ENCODE measurements at places on chromosomes 3 and 15.

GRCh38 chr3:149542375-149543312 is 68.1 kb downstream of the TM4SF4 start:
- no peak for DNase-seq

DNA sequence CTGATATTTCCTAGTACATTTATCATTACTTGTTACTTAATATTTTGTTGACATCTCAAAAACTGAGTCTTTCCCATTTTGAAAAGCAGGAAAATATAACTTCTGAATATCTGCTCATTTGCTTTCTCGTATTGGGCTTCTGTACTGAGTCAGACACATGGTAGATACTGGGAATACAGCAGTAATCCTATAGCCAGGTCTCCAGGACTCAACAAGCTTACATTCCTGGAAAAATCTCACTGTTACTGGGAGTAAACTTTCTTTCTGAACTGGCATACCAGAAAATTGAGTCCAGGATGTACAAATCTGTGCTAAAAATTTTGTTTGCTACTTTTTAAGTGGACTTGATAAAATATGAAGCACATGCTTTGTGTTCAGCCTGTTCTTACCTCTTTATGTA is 240.4 kb downstream of the RBMS3 start:
- DNase-seq: no peak

GRCh38 chr3:115165266-115165665 is 18.2 kb upstream of the ZBTB20 start:
- no peak for DNase-seq

DNA sequence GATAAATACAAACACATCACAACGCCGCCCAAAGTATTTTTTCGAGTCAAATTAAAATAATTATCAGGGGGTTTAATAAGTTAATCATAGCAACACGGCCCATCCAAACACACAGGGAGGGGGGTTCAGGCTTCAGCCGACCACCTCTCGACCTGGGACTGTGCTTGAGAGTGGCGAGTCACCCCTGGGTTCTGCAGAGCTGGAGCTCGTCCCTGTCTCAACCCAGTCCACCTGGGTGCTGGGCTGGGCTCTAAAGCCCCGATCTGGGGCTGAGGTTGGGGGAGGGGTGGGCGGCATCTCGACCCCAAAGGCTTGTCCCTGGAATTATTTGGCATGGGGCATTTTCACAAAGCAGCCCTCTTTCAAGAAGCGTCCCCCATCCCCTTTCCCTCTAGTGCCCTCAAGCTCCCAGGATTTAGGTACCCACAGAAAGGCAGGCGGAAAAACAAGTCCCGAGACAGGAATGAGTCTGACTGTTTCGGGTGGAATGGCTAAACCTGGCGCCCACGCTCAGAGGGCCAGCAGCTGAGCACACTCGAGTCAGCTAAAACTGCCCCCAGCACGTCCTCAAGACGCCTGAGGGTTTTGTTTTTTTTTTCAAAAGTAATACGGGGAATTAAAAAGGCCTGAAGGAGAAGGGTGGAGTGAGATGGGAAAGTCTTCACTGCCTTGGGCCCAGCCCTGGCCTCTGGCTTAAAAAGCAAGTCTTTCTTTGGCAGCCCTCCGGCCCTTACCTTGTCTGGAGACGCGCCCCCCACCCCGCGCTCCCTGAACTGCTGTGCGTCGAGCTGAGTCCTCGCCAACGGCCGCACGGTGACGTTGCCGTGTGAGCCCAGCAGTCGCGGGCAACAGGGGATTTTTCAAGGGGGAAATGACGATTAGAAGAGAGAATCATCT is 32.5 kb downstream of the NR2F2 start:
- DNase-seq: peak; percentile 34

DNA sequence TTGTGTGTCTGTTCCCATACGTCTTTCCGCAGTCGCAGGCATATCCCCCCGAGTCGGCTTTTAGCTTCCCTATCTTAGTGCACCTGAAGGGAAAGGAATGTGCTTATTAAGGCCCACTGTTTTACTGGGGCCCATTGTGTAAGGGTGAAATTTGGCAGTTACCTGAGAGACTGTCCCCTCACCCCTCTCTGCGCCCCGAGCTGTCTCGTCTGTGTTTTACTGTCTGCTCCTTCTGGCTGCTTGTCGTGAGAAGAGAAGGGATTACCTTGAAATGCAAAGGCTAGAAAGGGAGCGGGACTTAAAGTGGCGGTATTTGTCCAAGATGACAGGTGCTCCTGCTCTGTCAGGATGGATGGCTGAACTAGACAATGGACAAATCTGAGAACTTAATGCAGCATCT is 233.0 kb upstream of the POU1F1 start:
- no peak for DNase-seq

DNA sequence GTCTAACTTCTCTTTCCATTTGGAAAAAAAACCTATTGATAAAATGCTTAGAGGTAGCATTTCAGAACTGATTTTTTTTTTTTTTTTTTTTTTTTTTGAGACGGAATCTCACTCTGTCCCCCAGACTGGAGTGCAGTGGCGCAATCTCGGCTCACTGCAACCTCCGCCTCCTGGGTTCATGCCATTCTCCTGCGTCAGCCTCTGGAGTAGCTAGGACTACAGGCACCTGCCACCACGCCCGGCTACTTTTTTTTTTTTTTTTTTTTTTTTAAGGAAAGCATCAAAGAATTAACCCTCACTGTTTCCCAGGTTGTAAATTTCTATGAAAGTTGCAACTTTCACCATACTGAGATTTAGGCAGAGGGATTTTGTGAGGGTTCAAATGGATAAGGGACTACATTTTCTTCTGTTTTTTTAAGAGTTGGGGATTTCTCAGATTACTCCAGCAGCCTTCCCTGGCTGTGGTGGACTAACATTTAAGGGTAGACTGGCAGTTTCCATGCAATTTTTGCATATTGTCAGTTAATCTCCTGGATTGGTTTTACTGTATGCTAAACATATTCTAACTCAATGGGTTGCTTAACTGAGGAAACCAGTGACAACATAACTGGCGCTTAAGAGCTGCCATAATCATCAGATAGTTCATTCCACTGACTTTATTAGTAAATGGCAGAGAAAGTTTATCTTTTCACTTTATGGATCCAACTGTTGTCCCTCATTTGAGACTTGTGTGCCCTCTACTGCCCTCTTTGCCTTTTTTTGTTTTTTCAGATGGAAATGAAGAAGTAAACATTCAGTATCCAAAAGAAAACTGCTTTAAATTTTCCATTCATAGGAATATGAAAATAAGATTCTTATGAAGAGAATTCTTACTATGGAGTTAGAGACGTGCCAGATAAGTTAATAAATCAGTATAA is 93.7 kb downstream of the NPTN start:
- no peak for DNase-seq

DNA sequence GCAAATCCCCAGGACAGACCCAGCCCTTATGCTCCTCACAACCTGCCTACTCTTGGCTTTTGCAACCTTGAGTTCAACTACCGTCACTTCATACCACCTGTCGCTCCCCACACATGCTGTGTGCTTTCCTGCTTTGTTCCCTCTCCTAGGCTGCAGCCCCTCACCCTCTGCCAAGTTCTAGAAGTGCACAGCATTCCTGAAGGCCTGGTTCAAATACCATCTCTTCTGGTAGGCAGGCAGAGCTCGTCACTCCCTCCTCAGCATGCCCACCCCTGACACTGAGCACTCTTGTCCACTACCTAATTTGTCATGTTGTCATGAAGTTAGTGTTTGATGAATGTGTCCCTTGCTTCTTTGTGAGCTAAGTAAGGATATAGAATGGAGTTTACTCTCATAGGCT is 129.6 kb downstream of the SEMA6D start:
- DNase-seq: no peak

- DNase-seq: no peak
These were observed 15.4 kb upstream of the STARD5 start for GRCh38 chr15:81339321-81339720.

DNA sequence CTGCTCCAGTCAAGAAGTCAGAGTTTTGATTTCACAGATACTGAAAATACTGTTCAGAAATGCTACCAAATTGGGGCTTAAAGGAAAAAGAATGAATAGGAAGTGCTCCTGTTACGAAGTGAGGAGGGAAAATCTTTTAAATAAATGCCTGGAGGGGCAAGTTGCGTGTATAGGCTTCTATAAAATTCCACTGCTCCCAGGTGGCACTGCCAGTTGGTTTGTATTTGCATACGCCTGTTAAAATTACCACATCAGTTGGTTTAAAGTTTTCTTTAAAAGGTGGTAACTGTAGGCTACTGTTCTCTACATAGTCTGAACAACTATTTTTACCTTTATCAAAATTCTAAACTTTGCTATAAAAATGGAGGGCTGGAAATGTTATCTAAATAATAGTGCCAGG is 123.5 kb downstream of the DLG1 start:
- no peak for DNase-seq

DNA sequence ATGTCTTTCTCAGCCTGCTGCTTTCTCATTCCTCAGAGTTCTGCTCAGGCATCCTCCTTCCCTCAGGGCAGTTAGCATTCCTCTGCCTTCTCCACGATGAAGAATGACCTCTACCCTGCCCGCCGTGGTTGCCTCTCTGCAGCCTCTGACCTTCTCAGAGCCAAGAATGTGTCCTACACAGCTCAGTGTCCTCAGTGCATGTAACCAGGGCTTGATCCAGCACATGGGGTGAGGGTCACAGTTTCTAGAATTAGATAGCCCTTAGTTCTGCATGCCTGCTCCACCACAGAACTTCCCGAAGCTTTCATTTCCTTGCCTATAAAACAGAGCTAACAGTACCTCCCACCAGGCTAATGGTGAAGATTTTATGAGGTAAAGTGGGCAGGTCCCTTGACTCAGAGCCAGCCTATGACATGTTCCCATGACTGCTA is 182.1 kb downstream of the CLSTN2 start:
- no peak for DNase-seq

DNA sequence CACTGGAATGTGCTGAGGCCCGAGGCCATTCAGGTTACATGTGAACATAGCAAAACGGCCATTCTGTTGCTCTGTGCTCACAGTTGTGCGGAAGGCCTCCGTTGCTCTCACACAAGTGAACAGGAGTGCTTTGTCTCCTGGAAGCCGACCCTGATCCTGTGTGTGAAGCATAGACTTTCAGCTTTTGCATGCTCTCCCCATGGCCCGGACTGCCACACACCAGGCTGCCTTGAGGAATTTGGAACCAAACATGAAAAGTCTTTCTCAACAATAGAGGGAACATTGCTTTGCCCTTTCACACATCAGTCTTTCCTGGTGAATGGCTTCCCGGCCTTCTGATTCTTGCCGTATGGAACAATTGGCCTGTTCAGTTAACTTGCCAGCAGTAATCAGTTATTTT is 154.8 kb upstream of the LRIG1 start:
- no peak for DNase-seq

- no peak for DNase-seq
These were observed 240.2 kb upstream of the IL12A start for GRCh38 chr3:159748425-159748824.

DNA sequence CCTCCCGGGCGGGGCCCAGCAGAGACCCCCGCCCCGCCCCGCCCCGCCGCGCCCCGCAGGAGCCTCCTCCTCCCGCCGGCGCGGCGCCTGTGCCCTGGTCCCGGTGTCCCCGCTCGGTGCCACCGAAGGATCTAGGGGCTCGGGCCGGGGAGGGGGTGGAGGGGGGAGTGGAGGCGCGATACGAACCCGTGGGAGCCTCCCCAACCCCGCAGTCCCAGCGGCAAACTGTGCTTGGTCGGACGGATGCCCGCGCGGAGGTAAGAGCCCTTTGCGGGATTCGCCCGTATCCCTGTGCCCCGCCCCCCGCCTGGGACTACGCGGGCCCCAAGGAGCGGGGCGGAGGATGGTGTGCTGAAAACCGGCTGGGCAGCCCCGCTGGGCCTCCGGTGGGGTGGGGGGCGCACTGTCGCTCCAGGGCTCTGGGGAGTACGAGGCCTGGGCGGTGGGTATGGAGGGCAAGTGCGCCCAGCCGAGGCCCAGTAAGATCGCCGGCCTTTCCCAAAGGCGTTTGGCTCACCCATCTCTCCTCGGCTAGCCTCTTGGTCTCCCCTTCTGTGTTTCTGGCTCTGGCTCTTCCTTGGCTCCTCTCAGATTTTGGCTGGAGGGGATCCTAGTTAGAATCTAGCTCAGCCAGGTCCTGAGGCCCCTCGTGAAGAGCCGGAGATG is 65.6 kb upstream of the POLG start:
- DNase-seq: no peak

GRCh38 chr3:29282427-29283230 is 1.8 kb downstream of the RBMS3 start:
- DNase-seq: no peak

- no peak for DNase-seq
These were observed 40.9 kb upstream of the PIK3R4 start for GRCh38 chr3:130787422-130788068.

DNA sequence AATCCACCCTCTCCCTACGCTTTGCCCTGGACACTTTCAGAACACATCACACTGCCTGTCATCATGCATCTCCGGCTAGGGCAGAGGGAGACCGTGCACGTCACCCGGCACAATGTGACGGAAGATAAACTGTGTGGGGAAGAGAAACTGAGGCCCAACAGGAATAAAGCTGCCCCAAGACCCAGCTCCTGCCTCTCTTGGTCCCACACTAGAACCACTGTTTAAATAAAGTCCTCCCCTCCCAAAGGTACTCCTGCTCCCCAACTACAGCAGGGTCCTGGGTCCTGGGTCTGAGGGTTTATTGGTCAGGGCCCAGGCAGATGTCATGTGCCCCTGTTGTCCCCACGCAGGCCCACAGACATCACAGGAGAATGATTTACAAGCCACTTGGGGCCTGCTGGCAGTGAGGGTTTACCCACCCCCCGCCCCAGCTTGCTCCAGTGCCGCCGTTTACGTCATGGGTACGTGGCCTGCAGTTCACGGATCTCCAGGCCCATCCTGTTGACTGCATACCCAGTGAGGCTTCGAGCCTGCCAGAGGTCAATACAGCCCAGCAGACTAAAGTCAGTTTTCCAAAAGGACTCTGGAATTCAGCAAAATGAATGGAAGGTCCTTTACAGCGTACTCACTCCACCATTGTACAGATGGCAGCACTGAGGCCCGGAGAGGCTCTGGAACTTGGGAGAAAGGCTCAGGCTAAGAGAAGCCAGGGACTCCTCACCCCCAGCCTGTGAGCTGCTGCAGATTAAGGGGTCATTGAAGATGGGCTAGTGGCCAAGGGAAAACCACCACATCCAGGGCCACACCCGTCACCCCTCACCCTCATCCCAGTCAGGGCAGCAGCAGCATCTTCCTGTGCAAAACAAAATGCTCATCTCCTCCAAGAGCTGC is 23.2 kb downstream of the ALS2CL start:
- DNase-seq: no peak

DNA sequence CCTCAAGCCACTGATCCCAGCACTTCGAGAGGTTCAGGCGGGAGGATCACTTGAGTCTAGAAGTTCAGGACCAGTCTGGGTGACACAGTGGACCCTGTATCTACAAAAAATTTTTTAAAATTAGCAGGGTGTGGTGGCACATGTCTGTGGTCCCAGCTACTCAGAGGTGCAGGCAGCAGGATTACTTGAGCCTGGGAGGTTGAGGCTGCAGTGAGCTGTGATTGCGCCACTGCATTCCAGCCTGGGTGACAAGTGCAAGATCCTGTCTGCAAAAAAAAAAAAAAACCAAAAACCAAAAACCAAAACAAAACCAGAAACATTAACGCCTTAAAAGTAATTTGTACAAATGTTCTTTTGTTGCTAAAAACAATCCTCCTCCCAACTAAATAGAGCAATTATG is 27.9 kb upstream of the SLC12A8 start:
- no peak for DNase-seq

- DNase-seq: no peak
These were observed 44.3 kb upstream of the ATP2B2 start for GRCh38 chr3:10549617-10550230.

GRCh38 chr3:128573707-128574162 is 76.9 kb downstream of the RPN1 start:
- no peak for DNase-seq

Data from endothelial cell (in vitro differentiated cells).